ENCODE measurements at places on chromosomes 4 and X.

GRCh38 chr4:8079031-8079885 is 79.4 kb downstream of the ABLIM2 start:
- DNase-seq = no peak

- no peak for DNase-seq
These were observed 537 bp downstream of the RBM10 start for GRCh38 chrX:47145395-47146120.

GRCh38 chr4:55754754-55755350 is 64.7 kb upstream of the EXOC1L start:
- DNase-seq = no peak

DNA sequence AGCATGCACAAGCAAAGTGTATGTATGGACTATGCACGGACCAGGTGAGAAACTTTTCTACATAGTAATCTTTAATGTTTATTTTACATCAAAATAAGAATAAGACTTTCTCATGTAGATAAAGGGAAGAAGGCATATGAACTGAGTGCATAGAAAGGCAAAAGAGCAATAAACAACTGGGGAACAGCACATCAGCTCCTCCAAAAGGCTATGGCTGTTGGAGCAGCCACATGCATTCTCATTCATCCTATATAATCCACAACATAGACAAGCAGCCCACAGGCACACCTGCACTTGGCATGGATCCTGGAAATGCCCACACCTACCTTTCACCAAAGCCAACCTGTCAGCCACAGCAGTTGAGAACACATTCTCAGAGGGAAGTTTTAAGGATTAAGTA is 586.9 kb upstream of the INTU start:
- no peak for DNase-seq

- no peak for DNase-seq
These were observed 454 bp downstream of the LETM1 start for GRCh38 chr4:1855333-1856070.

DNA sequence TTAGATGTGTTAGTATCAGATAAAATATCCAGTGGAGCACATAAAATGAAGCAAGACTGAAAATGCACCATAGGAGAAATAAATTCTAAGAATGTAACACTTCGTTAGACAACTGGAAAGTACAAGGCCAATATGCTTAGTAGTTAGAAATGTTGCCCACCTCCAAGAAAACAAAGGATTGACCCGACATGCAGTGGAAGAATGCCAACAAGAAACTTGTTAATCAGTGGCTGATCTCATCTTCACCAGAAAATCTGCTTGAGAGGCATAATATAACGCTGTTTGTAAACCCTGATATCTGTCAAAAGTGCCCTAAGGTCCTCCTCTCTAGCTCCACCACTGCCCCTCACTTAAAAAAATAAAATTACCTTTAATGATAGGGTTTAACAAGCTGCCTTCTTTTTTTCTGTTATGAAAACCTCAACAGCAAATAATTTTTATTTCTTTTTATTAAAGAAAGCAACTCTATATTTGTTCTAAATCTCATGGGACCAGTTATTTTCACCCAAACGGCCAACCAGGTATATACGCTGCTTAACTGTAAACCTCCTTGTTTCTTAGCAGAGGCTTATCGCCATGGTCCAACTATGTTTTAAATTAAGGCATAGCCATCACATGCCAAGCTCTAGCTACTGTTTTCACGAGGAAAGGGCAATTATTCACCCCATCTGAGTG is 1.8 kb downstream of the RASGEF1B start:
- no peak for DNase-seq

- DNase-seq = no peak
These were observed 98.6 kb upstream of the SCML1 start for GRCh38 chrX:17638731-17639130.

GRCh38 chrX:7191681-7192110 is 43.7 kb upstream of the PUDP start:
- no peak for DNase-seq

DNA sequence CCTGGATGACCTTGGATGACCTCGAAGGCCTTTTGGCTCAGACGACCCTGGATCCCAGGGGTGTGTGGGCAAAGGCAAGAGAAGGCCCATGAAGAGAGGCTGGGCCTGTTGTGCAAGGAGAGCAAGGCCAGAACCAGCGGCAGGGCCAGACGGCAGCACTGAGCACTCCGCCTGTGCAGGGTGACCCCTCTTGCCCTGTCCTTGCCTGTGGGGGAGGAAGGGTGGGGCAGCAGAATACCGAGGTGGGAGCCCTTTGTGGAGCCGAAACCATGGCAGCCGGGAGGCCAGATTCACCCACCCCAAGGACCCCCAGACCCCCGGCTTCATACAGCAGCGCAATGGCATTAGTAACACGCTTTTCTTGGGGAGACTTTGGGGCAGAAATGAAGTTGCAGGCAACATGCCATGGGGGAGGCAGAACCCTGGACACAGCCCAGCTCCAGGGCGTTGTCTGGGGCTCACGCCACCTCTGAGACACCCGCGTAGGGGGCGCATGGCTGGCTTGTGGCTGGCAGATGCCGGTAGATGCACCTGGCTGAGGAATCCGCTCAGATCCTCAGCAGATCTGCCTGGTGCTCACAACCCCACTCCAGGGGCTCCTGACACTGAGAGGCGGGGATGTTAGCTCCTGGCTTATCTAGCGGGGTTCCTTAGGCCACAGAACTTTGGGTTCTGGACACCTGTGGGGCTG is 114.5 kb downstream of the FAM53A start:
- no peak for DNase-seq

DNA sequence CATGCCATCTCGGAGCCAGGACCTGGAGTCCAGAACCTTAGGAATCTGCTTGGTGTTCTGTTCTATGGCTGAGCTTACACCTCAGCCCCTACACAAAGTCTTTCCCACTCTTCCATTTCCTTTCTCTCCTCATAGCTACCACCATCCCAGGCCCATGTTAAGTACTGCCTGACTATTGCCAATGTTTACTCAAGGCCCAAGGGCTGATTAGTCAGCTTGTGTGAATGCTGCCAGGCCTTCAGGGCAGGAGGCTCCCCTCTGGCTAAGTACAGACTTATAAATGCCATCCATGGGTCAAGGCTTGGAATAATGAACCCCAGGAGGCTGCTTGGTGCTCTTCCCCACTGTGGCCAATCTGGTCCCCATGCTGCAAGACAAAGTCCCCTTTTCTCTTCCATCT is 411.6 kb upstream of the MAGEB18 start:
- no peak for DNase-seq

DNA sequence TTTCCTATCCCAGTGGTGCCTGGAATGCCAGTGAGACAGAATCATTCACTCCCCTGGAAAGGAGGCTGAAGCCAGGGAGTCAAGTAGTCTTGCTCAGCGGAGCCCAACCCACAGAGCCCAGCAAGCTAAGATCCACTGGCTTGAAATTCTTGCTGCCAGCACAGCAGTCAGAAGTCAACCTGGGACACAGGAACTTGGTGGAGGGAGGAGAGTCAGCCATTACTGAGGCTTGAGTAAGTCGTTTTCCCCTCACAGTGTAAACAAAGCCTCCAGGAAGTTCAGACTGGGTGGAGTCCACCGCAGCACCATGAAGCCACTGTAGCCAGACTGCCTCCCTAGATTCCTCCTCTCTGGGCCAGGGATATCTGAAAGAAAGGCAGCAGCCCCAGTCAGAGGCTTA is 283.2 kb upstream of the CPEB2 start:
- no peak for DNase-seq

GRCh38 chr4:76616526-76616925 is 181.5 kb downstream of the SHROOM3 start:
- no peak for DNase-seq

DNA sequence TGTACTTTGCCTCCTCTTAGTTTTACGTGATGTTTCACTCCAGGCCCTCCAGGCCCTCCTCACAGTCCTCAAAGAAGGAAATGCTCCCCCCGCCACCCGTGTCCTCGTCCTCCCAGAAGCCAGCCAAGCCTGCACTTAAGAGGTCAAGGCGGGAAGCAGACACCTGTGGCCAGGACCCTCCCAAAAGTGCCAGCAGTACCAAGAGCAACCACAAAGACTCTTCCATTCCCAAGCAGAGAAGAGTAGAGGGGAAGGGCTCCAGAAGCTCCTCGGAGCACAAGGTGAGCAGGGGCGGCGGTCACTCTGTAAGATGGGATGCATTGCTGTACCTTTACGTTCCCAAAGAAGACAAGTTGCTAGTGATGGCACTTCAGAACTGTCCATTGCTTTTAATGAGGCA is 94.4 kb downstream of the KLHL8 start:
- no peak for DNase-seq

GRCh38 chrX:23664496-23664895 is 2.8 kb upstream of the PRDX4 start:
- DNase-seq = no peak

GRCh38 chrX:29872831-29873230 is 342.5 kb upstream of the MAGEB2 start:
- peak; percentile 7 for DNase-seq

- DNase-seq = no peak
These were observed 209.9 kb downstream of the PARM1 start for GRCh38 chr4:75142850-75143249.

DNA sequence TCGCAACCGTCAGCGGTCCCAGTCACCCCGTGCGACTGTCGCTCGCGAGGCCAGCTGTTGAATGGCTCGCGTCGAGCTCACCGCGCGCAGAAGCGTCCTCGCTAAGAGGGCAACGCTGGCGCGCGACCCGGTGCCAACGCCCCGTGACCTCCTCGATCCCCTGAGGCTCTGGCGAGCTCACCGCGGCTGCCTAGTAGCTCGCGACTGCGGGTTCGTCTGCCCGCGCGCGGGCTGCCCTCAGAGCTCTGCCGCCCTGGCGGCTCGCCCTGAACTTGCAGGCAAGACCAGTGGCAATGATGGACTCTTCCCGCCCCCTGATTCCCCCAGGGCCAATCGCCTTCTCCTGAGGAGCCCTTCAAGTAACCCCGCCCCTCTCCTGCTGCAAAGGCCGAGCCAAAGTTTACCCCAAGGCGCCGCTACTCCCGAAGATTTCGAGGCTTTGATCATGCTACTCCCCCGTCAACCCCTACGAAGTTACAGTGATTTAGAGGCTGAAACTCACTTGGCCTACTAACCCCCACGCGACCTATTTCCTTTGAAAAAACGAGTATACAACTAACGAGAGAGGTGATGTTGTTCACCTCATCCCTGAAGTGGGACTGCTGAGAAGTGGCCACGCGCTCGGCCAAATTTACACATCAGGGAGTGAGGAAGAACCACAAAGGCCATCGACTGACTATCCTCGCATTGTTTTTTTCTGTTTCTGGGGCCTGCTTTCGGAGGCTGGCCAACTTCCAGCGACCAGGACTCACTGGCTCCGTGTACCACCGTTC is 37.5 kb downstream of the PGRMC1 start:
- DNase-seq = no peak

DNA sequence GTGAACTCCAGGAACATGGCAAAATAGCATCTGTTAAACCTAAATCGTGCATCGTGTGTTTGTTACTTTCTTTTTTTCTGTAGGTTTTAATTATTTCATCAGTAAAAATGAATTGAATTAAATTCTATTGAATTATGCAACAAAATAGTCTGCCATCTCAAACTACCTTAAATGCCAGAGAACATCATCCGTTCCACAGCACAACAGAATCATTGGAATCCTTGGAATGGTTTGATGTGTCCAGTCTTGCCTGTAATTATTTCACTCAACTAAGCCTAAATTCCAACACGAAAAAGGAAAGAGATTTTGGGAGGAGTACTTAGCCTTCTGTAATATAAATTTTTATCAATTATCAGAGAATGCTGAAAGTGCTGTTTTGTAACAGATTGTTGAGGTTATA is 17.1 kb upstream of the SLC7A11 start:
- DNase-seq = no peak

GRCh38 chrX:16472345-16472744 is 177.6 kb upstream of the S100G start:
- no peak for DNase-seq

DNA sequence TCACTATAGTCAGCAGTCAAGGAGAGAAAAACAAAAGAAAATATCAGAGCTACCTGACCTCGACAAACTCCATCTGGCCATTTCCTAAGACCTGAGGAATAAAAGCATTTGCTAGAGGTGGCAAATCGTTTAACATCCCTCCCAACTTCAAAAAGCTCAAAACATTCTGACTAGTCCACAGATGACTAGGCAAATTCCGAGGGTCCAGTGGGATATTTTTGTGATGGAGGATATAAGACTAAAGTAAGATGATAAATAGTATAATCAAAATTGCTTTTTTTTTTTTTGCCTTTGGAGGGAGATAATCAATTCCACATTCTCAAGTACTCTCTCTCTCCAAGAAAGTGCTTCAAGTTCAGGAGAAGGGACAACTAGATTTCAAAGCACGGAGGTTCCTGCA is 119.1 kb upstream of the ETNPPL start:
- DNase-seq = no peak

DNA sequence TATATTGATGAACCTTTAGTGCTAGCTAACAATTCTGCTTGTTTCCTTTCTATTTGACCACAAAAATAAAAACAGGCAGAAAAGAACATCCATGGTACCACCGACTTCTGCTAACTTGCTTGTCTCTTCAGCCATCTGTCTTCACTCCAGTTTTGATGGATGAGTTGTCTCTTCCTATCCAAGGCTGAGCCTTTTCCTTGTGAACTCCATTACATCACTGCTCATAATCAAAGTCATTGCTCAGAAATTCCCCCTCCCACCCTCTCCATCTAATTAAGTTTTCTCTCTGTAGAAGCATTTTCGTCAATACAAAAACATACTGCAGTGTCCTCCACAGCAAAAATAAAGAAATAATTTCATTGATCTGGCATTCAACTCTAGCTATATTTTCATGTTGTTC is 184.4 kb downstream of the SPCS3 start:
- DNase-seq = no peak

DNA sequence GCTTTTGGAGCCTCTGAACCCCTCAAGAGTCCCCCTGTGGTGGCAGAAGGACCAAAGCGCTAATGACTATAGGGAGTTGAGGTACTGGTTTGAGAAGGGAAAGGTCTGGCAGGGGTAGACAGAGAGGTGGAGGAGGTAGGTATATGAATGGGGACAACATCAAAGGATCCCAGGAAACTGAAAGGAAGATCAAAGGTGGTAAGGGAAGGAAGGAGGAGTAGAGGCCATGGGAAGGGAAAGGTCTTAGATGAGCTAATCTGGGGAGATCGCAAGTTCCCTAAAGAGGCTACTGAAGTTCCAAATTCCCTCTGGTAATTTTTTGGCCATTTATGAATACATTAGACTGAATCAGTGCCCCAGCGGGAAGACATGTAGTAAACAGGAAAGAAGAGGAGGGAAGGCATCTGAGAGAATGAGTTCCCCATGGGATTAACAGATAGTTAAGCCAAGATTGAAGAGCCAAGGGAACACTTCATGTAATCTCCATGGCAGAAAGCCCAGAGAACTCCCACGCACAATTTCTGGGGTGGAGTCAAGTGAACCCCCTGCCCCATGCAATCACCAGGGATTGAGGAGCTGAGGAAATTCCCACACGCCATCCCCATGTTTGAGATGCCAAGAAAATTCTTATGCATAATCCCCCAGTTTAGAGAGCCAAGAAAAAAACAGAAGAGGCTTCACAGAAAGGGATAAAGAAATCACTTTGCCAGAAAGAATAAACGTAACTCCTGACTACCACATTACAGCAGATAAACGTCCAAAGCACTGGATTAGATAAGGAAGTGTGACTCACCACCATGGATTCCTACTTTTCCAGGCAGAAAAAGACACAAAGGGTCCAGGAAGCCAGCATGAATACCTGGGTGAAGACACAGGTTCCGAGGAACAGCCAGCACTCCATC is 25.8 kb downstream of the ZNF630 start:
- DNase-seq = no peak
